Stimulated activated naive CD8-positive, alpha-beta T cell treated with anti-CD3 and anti-CD28 coated beads, Interleukin-15, amount 100 ng/mL, for 72 hours (primary cell): ENCODE measurements at places on chromosomes 7 and 10.

DNA sequence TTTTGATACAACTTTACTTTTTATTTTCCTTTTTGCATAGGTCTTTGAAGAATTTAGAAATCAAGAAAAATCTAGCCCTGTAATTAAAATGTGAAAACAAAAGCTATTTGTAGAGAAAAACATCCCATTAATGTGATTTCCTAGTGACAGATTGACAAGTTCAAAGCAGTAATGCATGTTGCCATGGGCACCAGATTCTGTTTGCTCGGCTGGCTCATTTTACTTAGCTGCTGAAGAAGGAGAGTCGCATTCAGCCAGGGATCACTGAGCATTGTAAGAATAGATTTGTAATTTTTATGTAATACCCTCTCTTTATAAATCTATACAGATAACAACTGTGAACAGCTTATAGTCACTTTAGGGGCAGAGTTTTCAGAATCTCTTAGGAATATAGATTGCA lies 28.5 kb downstream of the DNAJB9 start:
- no peak for DNase-seq

GRCh38 chr10:15067154-15067553 lies 21.4 kb downstream of the ACBD7 start:
- DNase-seq = no peak

DNA sequence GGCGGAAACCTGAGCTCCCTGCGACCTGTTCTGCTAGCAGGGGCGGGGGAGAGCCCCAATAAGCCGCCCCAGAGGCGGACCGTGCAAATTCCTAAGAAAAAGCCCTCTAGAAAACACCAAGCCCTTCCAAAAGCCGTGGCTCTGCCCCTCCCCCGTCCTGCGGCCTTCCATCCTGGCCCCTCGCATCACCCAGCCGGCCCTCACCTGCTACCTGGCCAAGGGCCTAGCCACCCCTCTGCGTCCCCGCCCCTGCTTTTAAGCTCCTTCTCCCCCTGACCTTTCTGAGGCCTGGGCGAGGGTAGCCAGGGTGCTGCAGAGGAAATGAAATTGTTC lies 24.9 kb downstream of the SKIDA1 start:
- no peak for DNase-seq

DNA sequence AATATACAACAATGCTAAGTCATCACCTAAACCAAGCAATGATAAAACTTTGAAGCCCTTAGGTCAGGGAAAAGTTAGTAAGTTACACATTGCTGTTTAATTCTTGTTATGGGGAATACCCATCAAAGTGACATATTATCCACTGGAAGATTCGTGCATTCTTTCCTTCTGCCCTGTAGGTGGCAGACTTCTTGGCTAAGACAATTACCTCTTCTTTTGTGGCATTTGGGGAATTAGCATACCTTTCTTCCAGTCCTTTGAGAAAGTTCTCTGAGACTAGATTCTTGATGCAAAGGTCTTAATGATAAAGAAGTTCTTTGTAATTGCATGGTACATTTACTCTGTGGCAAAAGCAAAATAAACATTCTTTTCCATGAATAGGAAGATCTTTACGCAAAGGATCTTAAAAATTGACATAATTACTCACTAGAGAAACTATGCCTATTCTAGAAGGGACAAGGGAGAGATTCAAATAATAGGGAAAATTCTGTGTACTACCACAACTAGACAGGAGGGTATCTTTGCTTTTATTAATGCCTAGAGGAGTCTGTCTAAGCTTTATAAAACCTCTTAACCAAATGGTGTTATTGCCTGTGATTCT lies 395.9 kb downstream of the GRM8 start:
- no peak for DNase-seq
